ENCODE measurements at places on chromosomes 6 and 20.

- no peak for DNase-seq
Observed at GRCh38 chr6:121695329-121695728, 259.9 kb downstream of the GJA1 start.

GRCh38 chr6:102717737-102718456 lies 1324.4 kb downstream of the GRIK2 start:
- DNase-seq: no peak

DNA sequence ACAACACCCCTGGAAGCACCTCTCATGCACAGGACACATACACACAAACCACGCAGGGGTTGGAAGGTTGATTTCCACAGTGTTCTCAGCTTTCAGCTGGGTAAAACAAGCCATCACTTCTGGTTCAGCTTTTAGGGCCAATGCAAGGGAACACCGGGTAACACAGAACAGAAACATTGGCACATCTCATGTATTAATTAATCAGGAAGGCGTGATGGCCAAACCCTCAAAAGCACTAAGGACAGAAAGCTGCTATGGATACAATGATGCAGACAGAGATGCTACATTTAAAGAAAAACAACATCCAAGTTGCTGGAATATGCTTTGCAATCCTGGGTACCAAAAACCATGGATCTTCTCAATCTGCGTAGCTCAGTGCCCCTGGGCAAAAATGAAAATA lies 104.3 kb upstream of the BEND6 start:
- DNase-seq: no peak

DNA sequence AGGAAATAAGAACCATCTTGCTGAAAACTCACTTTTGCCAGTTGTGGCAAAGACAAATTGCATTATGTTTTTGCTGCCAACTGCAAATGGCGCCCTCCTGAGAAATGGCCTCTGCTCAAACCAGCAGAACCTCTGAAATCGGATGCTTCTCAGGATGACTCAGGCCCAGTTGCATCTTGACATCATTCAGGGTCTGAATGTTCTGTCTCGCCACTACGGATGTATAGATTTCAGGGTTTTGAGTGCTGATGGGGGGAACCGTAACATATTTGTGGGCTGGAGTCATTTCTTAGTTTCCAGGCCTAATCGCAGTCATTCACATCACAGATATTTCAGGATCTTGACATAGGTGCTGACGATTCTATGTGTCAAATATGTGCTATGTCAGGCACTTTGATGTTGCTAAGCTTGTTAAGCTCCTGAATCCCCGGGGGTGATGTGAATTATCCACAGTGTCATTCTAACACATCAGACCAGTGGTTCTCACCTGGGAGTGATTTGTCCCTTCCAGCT lies 207.1 kb downstream of the NFATC2 start:
- no peak for DNase-seq

DNA sequence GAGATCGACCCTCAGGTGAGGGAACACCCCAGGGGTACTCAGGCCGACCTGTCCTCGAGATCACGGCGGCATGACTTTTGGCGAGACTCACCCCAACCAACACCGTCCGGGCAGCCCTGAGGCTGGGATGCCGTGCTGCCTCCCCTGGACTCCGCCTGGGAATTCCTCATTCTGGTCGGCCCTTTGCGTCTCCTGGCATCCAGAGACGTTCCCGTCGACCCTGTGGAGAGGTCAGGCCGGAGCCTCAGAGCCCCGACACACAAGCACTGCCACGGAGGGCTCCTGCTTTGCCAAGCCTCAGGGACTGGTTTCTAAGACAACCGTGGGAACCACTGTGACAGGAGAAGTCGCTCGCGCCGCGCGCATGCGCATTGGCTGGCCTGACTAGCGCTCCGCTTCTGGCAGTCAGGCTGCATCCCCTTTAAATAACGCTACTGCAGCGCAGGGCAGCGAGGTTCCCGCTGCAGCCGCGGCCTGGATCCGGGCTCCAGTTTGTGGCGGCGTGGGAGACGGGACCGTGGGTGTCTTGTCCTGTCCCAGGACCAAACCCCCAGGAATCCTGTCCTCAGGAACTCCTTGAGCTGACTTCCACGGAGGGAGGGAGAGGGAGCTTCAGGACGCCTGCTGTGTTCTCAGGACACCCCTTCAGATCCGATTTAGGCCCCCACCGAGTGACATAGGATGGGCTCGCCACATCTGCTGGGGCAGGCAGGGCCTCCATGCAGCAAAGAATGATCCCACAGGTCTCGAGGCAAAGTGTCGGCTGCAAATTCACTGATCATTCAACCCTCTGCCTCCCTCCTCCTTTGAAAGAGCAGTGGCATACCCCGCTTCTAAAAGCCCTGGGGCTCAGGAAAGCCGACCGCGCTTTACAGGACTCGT lies 163.2 kb upstream of the ZNF337 start:
- peak; percentile 68 for DNase-seq

DNA sequence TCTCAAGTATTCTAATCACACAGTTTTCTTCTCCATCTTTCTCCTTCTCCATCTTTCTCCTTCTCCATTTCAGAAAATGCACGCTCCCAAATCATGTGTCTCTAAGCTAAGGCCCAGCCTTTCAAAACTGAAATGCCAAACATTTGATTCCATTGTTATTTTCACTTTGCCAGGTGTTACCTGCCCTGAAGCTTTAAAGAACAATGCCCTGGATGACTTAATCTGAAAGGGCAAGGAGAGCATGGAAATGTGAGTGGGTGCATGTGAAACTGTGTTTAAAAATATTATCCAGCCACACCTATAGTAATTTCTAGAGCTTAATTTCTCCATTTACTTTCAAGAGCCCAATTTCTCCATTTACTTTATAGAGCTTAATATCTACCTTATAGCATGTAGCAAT lies 42.4 kb upstream of the GCLC start:
- DNase-seq: no peak

DNA sequence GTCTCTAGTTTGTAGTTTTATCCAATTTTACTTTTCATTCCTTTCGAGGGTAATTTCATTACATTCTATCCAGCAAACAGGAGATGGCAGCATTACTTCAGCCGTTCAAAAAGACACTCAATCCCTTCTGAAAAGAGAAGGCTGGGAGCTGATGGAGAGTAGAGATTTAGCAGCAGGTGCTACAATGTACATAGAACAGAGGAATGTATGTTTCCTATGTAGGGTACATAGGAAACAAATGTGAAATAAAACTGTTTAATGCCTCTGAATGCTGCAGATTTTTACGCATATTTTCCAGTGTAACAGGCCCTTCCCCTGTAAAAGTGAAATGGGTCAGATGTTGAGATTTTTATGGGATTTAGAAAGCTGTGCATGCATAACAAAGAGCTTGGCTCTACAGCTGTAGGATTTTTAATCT lies 16.0 kb downstream of the RPS12 start:
- DNase-seq: no peak

GRCh38 chr6:2528156-2528555 lies 222.6 kb downstream of the MYLK4 start:
- no peak for DNase-seq

GRCh38 chr6:6704103-6705060 lies 115.9 kb downstream of the LY86 start:
- no peak for DNase-seq

- no peak for DNase-seq
Observed at GRCh38 chr20:45156713-45157112, 18.0 kb upstream of the PI3 start.

- DNase-seq: no peak
Observed at GRCh38 chr6:38080360-38080759, 260.8 kb downstream of the ZFAND3 start.

DNA sequence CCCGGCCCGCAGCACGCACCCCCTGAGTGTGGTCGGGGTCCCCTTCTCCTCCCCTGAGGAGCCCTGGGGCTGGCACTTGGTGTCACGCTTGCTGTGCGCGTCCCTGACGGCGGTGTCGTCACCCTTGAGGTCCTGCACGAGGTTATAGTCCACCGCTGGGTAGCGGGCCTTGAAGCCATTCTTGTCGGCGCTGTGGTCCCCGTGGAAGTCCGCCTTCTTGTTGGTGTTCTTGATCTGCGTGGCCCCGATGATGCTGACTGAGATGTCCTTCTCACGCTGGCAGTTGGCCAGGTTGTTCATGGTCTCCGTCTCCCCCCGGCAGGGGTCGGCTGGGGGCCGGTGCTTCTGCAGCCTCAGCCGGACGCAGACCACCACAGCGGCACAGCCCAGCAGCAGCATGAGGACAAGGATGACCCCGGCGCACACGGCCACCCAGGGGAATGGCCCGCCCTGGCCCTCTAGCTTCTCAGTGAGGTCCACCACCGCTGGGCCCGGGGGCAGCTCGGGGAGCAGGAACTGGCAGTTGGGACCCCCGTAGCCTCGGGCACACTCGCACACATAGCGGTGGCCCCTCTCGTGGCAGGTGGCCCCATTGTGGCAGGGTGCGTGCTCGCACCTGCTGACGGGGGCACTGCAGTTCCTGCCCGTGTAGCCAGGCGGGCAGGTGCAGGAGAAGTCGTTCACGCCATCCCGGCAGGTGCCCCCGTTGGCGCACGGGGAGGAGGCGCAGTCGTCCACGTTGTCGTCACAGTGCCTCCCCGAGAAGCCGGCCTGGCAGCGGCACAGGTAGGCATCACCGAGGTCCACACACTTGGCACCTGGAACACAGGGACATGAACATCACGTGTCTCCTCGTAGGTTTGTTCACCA lies 7.4 kb downstream of the DLL1 start:
- DNase-seq: no peak

DNA sequence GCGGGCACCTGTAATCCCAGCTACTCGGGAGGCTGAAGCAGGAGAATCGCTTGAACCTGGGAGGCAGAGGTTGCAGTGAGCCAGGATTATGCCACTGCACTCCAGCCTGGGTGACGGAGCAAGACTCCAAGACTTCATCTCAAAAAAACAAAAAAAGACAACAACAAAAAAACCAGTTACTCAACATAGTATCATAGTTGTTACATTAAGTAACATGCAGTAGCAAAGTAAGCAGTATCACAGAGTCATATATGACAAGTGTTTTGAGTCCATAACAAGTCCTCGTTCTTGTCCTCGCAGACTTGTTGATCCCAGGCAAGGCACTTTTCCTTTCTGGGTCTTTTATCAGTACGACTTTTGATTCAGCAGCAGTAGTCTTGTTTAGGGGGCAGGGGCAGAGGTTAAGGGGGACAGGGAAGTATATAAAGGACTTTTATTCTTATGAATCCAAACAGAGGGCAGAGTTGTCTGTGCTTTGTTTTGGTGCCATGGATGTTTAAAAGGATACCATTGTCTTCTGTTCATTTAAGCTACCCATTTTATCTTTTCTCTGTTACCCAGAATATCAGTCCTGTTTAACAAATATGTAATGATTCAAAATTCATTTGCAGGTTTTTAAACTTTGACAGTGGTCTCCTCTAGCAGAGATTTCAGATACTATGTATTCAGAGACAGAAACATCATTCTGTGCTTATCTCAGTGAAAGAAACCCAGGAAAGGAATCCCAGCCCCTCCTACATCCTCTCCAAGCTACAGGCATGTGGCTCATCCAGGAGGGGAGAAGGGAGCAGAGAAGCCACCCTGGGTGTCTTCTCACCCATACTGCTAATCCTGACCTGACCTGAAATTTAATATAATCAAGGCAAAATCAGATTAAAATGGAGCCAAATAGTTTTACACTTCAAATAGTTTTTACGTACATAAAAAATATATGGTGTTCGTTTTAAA lies 137.9 kb upstream of the EDN1 start:
- DNase-seq: no peak

GRCh38 chr6:158642097-158642601 lies 2.4 kb downstream of the DYNLT1 start:
- DNase-seq: no peak

- DNase-seq: no peak
Observed at GRCh38 chr6:113050979-113051378, 703.8 kb downstream of the RFPL4B start.

DNA sequence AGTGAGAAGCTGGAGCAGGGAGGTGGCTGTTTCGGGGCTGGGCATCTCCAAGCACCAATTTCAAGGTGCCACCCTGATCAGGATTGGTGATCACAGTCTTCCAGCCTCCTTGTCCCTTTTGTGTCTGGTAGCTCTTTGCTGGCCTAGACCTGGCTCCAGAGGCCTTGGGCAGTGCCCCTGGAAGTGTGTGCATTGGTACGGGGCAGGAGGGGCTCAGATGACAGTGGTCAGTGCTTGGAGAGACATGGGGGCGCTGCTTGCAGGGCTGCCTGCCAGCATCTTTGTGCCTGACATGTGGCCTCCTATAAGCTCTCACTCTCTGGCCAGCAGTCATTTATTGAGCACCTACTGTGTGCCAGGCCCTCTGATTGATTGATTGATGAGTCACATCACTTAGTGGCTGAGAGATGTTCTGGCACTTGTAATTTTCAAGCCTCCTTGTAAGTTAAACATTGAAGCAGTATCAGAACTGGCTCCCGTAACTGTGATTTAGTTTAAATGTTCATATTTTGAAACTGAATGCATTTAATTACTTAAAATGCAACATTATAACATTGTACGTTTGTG lies 61.7 kb downstream of the BCAS4 start:
- no peak for DNase-seq

DNA sequence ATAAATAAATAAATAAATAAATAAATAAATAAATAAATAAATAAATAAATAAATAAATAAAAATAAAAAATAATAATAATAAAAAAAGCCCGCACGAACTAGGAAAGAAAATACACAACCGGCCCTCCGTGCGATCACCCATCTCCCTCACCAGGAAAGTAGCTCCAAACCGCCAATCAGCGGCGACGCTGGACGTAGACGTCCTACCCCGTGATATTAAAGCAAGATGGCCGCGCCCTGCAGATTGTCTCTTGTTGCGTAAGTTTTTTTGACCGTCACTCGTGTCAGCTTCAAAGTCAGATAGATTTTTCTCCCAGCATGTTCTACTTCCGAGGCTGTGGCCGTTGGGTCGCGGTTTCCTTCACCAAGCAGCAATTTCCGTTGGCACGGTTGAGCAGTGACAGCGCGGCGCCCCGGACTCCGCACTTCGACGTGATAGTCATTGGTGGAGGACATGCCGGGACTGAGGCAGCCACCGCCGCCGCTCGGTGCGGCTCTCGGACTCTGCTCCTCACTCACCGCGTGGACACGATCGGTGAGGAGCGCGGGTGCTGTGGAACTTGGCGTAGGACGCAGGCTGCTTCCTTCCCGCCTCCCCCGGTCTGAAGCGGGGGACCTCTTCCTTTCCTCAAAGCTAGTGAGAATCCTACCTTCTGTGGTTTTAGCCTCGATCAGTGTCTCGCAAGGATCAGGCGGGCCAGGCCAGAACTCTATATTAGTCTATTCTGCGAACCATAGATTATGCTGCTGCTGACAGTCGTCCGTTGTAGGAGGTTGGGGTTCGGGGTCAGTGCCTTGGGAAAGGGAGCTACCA lies at the start of gene MTO1:
MTO1 (plus strand) TSS at position 201 of the 814 bp plus-strand sequence; CDS start at position 319, 118 bp downstream.
- peak; percentile 51 for DNase-seq

DNA sequence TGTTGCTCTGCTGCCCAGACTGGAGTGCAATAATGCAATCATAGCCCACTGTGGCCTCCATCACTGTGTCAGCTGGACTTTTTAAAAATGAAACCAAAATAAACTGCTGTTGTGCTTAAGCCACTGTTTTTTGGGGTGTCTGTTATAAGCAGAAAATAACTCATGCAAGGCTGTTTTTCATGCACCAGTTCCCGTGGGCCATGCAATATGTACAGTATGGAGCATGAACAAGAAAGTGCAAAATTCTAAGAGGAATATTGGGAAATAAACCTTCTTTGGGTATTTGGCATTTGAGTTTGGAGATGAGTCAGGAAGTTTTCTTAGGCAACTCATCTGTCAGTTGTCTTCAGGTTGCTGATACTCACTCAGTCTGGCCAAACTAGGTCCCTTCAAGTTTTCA lies 14.9 kb upstream of the ZFAND3 start:
- DNase-seq: no peak

- no peak for DNase-seq
Observed at GRCh38 chr6:9458424-9458823, 956.5 kb downstream of the TFAP2A start.

Data from stimulated activated CD8-positive, alpha-beta memory T cell treated with anti-CD3 and anti-CD28 coated beads, Interleukin-15, amount 100 ng/mL, for 24 hours (primary cell).